AG04450 (cell line): ENCODE measurements at places on chromosomes 11 and 22. TPM values are rescaled to one million over a fixed set of nuclear protein-coding genes. Genes with fewer than 3 reads are reported as not detected.

DNA sequence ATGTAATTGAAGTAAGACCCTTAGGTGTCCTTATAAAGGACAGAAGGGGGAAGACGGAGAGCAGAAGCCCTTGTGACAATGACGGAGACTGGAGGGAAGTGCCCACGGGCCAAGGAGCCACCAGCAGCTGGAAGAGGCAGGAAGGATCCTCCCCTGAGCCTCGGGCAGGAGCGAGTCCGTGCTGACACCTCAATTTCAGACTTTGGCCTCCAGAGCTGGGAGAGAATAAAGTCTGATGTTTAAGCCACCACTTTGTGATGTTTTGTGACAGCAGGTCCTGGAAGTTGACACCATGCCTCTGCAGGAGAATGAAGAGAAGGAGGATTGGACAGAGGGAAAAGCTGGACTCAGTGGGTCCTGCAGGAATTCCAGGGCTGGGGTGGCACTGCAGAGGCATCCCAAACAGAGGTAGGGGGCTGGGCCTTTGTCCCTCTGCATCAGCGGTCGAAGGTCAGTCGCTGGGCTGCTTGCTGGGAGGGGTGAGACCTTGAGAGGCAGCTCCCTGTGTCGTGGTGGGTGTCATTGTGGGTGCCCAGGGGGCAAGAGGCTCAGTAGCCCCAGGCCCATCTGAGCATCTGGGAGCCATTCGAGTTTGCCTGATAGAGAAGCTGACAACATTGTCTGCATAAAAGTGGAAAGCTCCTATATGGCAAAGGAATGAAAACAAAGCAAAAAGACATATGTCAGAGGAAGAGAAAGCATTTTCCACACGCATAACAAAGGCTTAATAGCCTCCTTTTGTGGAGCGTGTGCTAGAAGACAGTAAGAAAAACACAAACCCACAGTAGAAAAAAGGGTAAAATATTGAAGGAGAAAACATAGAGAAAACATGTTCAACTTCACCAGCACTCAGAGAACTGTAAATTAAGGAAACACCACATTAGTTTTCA is 68.8 kb downstream of the RTL6 start:
- no peak for DNase-seq

DNA sequence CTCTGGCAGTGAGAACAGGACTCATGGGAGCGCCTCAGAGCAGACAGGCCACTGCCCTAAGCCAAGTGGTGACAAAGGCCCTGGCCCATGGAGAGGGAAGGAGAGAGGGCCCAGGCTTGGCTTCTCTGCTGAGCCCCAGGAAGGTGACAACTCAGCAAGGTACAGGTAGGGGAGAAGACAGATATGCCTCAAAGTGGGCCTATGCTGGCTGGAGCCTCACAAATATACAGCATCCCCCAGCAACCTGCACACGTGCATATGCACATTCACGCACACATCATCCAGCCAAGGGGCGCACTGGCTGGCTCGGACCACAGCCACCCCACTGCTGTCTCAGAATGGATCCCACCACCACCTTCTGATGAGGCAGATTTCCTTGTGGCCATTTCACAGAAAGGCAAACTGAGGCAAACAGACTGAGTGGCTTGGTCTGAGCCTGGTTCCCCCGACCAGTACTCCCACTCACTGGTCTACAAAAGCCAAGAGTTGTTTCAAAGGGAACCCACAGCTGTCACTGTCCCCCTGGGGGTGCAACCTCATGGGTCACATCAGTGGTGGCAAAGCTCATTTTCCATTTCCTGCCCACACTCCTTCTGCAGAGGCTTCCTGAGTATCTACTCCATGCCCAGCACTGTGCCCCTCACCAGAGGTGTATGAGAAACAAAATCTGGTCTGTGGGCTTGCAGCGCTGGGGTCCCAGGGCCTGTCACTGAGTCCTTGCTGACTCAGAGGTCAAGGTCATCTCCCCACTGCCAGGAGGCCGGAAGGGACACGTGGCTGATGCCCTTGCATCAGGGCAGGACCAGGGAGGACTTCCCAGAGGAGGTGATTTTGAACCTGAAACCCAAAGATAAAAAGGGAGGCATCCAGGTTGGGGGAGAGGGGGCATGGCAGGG is 67.3 kb upstream of the PRR5 start:
- DNase-seq = no peak

- DNase-seq = no peak
Measured at GRCh38 chr22:44538518-44539315, 40.7 kb upstream of the RTL6 start.

DNA sequence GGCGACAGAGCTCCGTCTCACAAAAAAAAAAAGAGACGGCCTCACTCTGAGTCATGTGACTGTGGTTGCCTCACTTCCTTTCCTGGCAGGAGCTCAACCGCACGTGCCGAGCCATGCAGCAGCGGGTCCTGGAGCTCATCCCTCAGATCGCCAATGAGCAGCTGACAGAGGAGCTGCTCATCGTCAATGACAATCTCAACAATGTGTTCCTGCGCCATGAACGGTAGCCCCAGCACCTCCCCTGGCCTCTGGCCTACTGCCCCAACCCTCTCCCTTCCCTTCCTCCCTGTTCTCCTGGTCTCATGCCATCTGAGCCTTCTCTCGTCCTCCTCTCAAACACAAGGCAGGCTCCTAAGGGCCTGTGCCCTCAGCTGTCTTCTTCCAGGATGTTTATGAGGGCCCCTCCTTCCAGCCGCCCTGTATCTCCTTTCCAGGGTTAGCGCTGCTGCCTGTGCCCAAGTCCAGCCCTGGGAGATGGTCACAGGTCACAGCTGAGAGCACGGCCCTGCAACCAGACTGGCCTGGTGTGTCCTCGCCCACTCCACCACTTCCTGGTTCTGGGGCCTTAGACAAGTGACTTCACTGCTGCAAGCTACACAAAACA is 30.7 kb downstream of the TOM1 start:
- peak; percentile 45 for DNase-seq

DNA sequence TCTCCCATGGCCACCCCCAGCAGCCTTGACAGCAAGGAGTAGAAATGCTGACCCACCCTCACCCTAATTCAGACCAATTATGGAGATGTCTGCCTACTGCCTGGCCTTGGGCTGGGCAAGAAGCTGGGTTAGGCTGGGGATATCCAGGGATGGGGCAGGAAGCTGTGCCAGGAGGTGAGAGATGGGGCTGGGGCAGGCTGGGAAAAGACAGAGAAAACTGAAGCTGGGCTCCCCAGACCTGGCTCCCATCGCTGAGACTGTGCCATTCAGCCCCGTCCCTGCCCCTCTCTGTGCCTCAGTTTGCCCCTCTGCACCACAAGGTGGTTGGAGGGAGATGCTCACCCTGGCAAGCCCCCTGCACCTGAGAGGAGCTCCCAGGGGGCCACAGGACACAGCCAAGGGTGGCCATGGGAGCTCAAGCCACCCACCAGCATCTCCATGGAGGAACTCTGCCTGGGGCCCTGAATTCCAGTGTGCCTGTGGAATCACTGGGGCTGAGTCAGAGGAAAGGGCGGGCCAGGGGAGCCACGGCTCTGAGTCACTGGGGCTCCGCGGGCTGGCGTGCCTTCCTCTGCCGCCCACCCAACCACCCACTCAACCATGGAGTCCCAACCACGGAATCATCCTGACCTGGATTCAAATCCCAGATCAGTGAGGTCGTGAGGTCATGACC is 6.0 kb upstream of the CARD10 start:
- peak; percentile 52 for DNase-seq

- DNase-seq = no peak
Measured at GRCh38 chr11:61526956-61527731, 18.6 kb downstream of the LRRC10B start.

- DNase-seq = no peak
Measured at GRCh38 chr11:120342226-120342625, 6.0 kb downstream of the ARHGEF12 start.

GRCh38 chr11:133531971-133532651 is at the start of gene OPCML:
Gene OPCML, minus strand, starts transcription at chr11:133532501.
- no peak for DNase-seq

DNA sequence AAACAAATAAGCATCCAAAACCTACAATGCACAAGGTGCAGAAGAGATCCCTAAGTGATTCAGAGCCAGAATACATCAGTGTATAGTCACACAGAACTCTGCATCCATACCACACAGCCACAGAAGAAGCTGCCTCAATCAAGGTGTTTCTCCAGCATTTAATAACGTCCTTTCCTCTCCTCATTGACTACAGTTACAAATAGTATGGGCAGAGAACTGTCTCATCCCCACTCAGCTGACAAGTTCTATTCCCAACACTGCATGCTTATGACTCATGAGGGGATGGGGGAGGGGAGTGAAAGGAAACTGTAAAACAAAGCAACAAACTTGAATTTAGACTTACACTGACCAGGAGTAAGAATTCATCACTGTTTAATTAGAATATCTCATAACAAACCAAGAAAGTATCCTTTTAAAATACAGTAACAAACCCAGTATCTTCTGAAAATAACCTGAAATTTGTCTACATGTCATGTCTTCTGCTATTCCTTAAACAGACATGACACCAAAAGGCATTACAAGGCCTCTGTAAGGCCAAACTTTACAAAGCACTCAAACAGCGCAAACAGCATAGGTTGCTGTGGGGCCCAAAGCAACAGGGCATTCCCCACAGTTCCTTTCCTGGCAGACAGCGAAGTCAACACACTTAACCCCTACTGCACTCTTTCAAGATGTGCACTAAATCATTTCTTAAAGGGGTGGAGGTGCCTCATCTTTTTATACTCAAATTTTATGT is 29.3 kb downstream of the CELF1 start:
- peak; percentile 26 for DNase-seq

GRCh38 chr11:35814720-35815305 is 129.0 kb upstream of the LDLRAD3 start:
- no peak for DNase-seq

GRCh38 chr11:115290893-115291292 is 213.3 kb downstream of the CADM1 start:
- DNase-seq = no peak

- no peak for DNase-seq
Measured at GRCh38 chr11:67691149-67691548, 16.7 kb upstream of the ALDH3B2 start.

- DNase-seq = no peak
Measured at GRCh38 chr22:44668886-44669521, 33.0 kb upstream of the PRR5 start.

DNA sequence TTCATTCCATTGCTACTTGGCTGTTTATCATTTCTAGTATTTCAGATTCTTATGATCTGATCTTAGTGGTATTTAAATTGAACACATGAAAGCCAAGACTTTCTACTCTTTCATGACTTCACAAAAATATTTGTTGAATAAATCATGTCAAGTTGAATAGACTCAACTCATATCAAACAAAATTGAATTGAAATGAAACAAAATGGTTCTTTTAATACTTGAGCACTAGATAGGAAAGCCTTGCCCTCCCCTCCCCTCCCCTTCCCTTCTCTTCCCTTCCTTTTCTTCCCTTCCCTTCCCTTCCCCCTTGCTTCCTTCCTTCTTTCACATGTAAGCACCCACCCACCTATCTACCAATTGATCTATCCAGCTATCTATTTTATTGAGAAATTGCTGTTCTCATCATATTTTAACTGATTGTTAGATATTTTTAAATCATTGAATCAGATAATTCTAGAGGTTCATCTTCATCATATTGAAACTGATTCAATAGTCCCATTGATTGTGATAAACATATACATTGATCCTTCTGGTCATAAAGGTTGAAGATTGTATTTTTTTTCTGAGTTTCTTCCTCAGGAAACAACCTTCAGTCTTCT is 2015.9 kb downstream of the LRRC4C start:
- DNase-seq = no peak

DNA sequence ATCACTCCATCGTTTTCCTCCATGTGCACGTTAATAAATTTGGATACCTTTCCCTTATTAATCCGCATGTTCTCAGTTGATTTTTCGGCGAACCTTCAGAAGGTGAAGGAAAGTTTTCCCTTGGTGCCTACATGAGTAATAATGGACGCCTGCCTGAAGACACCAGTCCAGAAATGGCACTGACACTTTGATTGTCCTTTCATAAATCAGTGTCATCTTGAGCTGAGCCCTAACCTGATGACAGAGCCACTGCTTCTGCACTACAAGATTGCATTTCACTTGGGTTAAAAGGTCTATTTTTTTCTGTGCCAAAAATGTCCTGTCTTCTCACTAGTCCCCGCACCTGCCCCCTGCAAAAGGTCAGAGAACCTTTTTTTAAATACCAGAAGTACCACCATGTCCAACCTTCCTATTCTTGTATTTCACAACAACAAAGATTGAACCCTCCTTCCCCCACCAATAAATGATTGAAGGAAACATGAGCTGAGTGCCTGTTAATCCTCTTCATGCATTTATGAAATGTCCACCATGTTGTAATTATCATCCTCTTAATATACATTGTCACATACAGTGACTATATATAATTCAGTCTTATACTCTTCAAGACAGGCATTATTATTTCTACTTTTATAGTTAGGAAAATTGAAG is 219.9 kb upstream of the UBASH3B start:
- no peak for DNase-seq

DNA sequence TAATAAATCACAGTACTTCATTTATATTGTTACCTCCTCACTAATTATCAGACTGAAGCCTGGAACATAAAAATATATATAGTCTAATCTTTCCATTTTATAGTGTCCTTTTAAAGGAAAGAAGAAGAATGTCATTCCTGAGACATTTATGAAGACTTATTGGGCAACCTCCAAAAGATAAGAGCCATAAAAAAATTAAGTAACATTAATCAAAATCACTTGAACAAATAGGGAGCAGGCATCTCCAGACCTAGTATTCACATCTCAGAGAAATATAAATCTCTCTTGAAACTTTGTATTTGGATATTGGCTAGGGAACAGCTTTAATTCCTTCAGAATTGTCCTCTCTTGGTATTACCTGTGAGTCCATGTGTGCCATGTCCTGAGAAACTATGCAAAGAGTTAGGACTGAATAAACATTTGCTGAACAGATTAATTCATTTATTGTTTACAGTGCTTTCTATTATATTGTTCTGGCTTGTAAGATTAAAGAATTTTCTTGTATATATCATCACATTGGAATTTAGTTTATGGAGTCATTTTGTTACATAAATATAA is 530.5 kb upstream of the LRRC4C start:
- no peak for DNase-seq

- DNase-seq = no peak
Measured at GRCh38 chr22:20542055-20542454, 34.6 kb downstream of the MED15 start.

GRCh38 chr22:27135031-27135981 is 477.9 kb downstream of the MIAT start:
- no peak for DNase-seq

GRCh38 chr11:130649801-130650200 is 201.4 kb downstream of the ADAMTS15 start:
- DNase-seq = no peak

- no peak for DNase-seq
Measured at GRCh38 chr11:46381048-46381818, at the start of gene MDK. Gene MDK, plus strand, starts transcription at chr11:46381669. Its CDS starts 389 bp downstream, at chr11:46382058.

GRCh38 chr11:83722392-83723119 is 436.4 kb upstream of the CCDC90B start:
- no peak for DNase-seq

The LRP4 gene
- polyA plus RNA-seq = 3.8 and 4.1 TPM in 2 replicates

The MYEOV gene
- 1.6 and 3.3 TPM in 2 replicates for polyA plus RNA-seq

The PAX6 gene
- not detected in 2 replicates for polyA plus RNA-seq

The UBQLNL gene
- 0.31 and 0.42 TPM in 2 replicates for polyA plus RNA-seq

The LRRC10B gene
- polyA plus RNA-seq = not detected in 2 replicates

The CHRNA10 gene
- polyA plus RNA-seq = 0.25 and 0.41 TPM in 2 replicates

The SMC1B gene
- polyA plus RNA-seq = not detected in 2 replicates

The ALX4 gene
- not detected in 2 replicates for polyA plus RNA-seq

The RASSF10 gene
- polyA plus RNA-seq = not detected in 2 replicates

The NXPE1 gene
- not detected in 2 replicates for polyA plus RNA-seq

The OR10D3 gene
- polyA plus RNA-seq = not detected in 2 replicates

The TMEM191C gene
- 0.58 and 0.82 TPM in 2 replicates for polyA plus RNA-seq

The ART1 gene
- not detected in 2 replicates for polyA plus RNA-seq

The SLC22A25 gene
- not detected in 2 replicates for polyA plus RNA-seq

The MS4A12 gene
- polyA plus RNA-seq = not detected in 2 replicates
